PC-3 (cell line): ENCODE measurements at places on chromosomes 2 and 18.

DNA sequence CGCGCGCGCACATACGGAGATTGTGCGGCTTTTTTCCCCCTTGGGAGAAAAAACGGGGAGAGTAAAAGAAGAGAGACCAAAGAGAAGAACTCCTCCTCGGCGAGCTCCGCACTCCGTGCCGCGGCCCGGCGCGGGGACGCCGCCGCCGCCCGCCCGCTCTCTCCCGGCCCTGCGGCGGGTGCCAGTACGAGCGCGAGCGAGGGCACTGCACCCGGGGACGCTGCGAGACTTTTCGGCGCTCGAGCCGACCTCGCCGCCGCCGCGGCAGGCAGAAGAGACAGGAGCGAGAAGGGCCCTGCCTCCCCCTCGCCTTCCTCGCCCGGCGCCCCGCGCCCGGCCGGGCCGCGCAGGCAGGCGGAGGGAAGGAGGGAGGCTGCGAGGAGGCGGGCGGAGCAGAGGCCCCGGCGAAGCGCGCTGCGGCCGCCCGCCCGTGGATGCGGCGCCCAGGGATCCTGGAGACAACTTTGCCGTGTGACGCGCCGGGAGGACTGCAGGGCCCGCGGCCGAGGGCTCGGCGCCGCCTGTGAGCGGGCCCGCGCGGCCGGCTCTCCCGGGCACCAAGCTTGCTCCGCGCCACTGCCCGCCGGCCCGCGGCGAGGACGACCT lies 857 bp upstream of the INHBB start:
- no peak for DNase-seq

DNA sequence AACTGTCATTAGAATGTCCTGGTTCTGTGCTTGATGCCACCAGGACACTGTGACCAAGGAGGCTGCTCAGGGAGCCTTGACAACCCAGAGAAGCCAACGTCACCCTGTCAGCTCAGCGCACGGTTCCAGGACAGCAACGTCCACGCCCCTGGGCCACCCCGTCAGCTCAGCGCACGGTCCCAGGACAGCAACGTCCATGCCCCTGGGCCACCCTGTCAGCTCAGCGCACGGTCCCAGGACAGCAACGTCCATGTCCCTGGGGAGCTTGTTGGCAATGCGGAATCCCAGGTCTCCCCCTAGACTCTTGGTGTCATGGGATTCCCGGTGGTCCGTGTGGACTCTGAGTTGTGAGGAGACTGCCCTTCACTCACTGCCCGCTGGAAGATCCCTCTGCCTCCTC lies 51.0 kb upstream of the GALR1 start:
- DNase-seq, result no peak

GRCh38 chr2:179856205-179856604 lies 5.2 kb downstream of the ZNF385B start:
- DNase-seq, result no peak

DNA sequence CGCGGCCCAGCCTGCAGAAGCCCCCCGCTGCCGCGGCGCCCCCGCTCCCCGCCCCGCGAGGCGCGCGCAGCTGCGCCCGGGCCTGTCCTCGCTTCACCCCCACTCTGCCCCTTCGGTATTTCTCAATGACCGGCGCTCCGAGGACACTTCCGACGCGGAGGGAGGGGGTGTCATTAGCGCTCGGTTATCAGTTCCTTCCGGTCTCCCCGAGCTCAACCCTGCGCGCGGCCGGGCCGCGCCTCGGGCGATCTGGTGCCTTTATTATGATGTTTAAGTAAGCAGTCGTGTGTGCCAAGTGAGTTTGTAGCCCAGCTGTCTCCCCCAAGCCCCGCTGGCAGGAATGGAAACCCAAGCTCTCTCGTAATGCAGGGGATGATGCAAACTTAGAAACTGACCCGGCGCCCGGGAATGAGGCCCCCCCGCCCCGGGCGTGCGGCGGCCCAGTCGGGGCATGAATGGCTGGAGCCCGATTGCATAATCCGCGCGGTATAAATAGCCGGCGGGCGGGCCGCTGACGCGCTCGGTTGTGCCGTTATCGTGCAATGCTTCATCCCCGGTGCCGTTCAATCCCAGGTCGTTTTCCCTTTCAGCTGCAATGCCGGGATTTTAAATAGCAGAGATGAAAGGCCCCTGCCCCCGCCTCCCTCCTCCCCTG lies 3.9 kb upstream of the SPRED2 start:
- DNase-seq, result peak; percentile 85

DNA sequence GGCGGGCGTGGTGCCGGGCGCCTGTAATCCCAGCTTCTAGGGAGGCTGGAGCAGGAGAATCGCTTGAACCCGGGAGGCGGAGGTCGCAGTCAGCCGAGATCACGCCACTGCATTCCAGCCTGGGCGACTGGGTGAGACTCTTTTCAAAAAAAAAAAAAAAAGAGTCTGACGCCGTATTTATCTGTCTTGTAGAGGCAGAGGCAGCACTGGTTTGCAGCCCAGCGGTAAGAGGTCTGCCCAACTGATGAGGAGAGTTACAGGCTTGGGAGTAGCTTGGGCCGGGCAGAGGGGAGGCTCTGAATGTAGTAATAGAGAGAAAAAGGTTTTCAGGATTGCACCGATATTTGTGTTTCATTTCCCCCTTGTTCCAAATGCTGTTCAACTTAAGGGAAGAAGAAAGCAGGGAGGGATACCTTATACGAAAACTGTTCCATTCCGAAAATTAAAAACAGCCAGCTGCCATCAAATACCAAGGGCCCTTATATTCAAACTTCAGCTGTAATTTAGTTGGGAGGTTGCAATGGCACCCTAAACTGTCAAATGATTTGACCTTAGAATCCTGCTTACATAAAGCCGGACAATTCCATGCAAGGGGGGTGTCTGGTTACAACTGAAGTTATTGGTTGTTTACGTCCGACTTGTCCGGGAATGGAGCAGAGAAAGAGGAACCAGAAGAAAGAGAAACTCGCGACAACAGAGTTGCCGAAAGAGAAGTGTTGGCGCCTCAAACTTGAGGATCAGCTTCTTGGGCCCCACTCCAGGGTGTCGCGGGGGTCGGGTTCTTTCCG lies 9.2 kb upstream of the SP9 start:
- no peak for DNase-seq

DNA sequence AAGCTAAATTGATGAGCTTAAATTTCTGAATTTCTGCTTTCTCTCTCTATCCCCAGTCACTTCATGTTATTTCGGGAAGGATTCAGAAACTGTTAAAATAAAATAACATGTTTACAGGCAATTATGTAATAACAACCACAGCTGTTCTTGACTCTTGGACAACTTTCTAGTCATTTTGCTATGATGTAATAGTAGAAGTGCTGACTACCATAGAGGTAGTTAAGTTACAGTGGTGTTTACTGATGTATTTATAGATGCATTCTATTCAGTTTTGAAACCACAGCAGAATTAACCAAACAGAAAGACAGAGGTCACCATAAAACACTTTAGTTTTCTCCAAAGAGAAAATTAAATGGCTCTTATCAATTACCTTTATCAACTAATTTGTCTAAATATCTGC lies 1292.0 kb upstream of the CHAC2 start:
- no peak for DNase-seq
